ENCODE measurements at places on chromosomes 6 and 20.

GRCh38 chr6:88749849-88750248, 213.6 kb downstream of the RNGTT start:
- no peak for DNase-seq

DNA sequence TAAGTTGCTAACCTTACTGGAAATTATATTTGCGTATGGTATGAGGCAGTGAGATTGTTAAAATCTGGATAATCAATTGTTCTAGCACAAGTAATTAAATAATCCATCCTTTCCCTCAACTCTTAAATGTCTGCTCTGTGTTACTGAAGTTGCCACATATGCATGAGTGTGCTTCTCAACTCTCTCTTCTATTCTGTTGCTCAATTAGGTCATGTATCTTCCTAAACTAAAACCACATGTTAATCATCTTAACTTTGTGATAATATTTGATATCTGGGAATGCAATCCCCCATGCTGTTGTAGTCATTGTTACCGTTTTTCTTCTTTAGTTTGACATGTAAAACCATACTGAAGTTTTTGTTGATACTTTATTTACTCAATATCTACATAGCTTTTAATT, 63.5 kb upstream of the STMND1 start:
- no peak for DNase-seq

GRCh38 chr20:63264519-63264918, 8.1 kb upstream of the ARFGAP1 start:
- no peak for DNase-seq

DNA sequence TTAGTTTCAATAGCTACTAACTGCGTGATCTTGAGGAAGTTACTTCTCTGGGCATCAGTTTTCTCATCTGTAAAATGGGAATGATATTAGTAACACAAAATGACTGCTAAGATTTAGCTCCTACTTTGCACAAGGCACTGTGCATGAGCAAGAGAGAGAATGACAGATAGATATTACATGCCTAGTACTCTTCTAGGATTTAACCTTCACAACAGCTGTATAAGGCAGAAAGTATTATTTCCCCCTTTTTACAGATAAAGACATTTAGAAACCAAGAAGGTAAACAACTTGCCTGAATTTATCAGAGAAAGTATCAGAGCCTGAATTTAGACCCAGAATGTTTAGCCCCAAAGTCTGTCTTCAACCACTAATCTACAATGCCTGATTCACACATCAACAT, 281.6 kb downstream of the KHDC1L start:
- DNase-seq: no peak

DNA sequence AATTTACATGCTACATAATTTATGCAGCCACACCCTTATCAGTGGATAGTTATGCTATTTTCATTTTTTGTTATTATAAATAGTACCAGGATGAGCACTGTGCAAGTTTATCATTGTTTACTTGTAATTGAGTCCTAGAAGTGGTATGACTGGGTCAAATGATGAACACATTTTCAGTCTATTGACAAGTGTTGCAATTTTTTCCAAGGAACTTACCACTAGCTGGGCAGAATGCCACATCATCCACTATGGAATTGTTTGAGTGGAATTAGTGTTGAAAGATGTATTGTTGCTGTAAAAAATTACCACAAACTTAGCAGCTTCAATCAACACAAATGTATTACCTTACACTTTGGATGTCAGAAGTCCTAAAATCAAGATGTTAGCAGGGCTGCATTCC, 38.1 kb upstream of the OPN5 start:
- DNase-seq: no peak

DNA sequence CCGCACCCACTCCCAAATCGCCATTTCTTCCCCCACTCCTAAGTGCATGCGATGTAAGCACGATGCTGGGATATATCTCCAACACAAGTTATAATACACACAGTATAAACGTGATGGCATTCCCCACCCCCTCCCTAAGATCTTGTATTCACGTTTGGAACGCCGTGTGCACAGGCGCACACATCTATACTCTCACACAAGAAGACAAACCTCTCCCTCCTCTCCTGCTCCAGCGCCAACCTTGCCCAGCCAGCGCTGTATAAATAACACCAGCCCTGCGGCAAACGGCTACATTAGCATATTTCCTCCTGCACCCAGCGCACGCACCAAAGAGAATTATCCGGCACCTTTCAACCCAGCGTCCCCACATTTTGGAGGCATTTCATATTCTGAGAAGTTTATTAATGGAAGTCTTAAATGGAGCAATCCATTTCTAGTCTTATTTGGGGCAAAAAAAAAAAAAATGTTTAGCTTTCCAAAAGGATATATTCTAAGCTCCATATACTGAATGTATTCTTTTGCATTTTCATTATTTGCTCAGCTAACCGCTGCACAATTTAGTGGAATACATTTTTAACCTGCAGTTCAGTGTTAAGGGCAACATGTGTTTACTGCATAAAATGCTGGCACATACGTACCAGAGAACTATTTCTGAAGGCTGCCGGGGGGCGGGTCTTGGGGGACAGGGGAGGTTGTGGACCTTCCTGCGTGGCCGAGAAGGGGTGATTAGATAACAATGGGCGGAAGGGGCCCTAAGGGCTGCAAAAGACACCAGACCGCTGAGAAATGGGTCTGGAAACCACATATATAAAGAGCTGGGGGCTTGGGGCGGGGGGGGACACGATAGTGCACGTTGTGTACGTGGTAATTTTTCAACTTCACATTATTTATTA, 1.1 kb upstream of the SLC22A23 start:
- peak; percentile 71 for DNase-seq

DNA sequence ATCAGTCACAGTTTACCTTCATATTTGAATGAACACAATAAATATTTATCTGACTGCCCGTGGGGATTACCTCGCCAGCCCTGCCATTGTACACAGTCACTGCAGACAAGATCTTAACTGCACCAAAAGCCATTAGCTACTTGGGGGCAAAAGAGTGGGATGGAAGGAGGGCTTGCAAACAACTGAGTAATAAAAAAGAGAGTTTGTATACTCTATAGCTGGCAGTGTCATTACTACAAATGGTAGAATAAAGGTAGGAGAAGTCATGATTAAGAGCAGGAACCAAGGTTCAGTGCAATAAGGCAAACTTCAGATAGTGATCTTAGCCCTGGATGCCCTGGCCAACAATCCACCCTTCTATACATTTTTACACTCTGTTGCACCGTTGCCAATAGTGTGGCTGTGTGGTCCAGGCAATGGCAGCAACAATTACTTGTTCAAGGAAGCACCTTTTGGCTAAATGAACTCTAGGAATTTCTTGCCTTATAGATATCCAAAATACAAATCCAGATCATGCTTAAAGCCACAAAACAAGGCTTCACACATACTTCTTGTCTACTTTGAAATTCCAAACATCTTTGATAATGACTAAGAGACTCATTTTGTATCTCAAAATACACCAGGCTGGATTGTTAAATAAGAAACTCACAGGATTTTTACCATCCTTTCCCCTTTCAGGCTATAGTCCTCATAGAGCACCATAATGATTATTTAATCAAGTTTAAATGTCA, 955.4 kb upstream of the ADGRB3 start:
- peak; percentile 72 for DNase-seq

DNA sequence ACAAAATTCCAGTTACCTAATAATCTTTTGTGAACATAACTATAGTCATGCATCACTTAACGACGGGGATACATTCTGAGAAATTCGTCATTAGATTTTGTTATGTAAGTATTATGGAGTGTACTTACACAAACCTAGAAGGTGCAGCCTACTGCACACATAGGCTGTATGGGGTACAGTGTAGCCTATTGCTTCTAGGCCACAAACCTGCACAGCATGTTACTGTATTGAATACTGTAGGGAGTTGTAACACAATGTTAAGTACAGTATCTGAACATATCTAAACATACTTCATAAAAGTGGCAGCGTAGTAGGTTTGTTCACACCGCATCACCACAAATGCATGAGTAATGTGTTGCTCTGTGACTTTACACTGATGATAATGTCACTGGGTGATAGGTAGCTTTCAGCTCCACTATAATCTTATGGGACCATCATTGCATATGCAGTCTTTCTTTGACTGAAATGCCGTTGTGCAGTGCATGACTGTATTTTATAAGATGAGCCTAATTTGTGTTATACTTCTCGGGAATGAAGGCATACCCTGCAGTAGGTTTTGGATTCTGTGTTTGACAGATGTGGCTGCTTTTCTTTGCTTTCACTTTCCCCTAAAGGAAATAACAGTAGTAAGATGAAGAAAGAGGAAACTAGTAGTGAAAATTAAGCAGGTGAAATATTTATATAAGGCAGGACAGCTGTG, 365.6 kb downstream of the FARS2 start:
- no peak for DNase-seq

DNA sequence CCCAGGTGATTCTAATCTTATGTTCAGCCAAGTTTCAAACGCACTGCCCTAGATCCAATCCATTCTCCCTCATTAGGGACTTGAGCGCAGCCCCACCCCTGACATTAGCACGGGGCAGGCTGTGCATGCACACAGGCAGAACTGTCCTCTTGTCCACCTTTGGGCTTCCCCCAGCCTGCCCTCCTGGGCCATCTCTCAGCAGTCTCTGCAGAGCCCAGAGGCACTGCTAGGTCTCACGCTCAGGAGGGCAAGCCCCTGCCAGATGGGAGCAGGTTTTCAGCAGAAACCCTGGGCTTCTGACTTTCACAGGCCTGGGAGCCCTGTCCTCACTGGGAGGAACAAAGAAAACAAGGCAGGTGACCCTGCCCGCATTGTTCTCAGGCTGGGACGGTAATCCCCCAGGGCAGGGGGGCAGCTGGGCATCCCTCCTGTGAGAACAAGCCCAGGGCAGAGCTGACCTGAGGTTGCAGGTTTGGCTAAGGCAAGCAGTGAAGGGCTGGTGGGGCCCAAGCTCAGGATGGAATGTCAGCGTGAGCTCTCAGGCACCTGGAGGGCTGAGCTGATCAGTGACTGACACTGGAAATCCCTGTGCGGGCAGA, 24.5 kb downstream of the KCNK5 start:
- DNase-seq: no peak

GRCh38 chr6:168410035-168410434, 30.9 kb upstream of the SMOC2 start:
- DNase-seq: no peak

DNA sequence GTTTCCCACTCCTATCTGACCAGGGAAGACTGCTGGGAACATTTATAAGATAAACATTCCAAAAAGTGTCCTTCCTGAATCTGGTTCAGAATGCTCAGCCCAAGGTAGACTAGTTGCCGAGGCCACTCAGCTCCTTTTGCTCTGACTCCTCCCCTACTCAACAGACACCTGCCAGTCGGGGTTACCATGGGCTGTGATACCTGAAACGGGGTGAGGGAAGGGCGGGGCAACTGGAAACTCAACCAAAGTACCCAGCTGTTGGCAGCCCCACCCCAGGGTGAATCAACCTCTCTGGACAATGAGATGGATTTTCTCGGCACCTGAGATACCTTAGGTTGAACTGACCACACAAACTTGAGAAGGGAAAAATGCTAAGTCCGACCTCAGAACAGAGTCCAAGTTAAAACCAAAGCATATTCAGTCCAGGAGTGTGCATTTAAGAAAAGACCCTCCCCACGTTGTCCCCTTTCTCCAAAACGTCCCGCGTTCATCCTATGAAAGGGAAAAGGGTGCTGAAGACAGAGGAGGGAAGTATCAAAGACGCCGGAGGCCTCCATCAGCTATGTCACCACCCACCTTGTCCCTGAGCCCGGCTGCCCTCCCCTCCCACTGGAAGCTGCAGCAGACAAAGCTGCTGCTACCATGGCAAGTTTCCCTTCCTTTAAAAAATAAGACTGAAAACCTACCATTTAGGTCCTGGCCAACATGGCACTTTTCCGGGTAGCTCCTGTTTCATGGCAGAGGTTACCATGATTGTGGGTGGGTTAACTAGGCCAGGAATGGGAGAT, 100.1 kb downstream of the SLC23A2 start:
- no peak for DNase-seq

DNA sequence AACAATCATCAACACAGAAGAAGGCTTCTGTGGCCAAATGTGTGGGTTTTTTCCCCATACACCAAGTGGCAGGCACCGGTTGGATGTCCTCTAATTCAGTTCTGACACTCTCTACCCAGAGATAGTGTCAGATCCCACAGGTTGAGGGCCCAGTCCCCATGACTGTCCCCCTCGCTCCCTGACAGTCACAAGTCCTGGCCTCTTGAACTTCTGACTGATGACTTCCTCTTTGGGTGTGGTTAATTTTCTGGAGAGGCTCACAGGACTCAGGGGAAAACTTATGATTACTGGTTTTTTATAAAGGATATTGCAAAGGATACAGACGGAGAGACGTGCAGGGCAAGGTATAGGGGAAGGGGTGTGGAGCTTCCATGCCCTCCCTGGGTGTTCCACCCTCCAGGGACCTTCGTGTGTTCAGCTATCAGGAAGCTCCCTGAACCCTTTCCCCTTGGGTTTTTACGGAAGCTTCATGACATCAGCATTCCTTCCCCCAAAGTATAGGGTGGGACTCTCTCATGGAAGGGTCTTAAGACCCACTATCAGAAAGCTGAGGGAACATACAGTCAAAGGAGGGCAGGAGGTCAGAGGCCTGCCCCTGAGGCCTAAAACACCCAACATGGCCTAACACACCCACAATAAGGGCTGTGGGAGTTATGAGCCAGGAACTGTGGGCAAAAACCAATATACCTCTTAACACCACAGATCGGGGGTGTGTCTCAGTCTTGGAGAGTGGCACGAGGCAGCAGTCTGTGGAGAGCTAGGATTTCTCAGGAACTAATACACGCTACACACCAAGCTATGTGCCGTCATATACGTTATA, 33.3 kb downstream of the FARS2 start:
- DNase-seq: no peak

DNA sequence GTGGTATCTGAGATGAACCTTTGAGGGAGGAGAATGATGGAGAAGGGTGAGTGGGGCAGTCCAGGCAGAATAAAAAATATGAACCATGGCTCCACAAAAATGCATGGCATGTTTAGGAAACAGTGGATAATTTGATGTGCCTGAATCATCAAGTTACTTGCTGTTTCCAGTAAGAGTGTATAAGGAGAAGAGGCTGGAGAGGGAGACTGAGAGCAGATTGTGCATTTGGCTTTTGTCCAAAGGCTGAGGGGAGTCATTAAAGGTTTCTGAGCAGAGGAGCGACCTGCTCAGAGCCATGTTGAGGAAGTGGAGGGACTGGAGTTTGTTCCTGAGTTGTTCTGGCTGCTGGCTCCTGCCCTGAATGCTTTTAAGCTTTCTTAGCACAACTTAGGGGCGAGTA, 6.1 kb downstream of the MMP24 start:
- DNase-seq: peak; percentile 23

DNA sequence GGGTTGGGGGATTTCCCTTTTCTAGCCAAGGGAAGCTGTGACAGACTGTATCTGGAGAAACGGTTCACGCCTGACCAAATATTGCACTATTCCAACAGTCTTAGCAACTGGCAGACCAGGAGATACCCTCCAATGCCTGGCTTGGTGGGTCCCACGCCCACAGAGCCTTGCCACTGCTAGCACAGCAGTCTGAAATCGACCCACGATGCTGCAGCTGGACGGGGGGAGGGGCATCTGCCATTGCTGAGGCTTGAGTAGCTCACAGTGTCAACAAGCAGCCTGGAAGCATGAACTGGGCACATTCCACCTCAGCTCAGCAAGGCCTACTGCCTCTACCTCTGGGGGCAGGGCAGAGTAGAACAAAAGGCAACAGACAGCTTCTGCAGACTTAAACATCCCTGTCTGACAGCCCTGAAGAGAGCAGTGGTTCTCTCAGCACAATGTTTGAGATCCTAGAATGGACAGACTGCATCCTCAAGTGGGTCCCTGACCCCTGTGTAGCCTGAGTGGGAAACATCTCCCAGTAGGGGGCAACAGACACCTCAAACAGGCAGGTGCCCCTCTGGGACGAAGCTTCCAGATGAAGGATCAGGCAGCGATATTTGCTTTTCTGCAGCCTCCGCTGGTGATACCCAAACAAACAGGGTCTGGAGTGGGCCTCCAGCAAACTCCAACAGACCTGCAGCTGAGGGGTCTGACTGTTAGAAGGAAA, 89.9 kb upstream of the ECI2 start:
- DNase-seq: peak; percentile 7

All from Caki2 (cell line).